ENCODE measurements at places on chromosomes 7 and 10.

DNA sequence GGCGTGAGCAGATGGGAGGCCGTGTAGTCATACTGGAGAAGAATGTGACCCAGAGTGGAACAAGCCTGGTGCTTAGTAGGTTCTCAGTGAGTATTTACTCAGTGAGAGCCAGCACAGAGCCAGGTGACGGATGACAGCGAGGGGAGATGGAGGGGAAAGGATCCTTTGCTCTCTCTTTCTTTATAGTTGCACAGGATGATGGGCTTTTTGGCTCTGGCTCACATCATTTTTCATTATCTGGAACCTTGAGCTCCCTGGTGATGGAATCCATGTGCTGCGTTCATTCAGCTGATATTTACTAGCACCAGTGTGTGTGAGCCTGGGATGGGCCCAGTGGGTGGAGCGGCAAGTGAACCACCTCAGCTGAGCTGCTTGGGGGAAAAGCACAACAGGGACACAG lies 17.2 kb downstream of the BTBD16 start:
- DNase-seq = no peak

DNA sequence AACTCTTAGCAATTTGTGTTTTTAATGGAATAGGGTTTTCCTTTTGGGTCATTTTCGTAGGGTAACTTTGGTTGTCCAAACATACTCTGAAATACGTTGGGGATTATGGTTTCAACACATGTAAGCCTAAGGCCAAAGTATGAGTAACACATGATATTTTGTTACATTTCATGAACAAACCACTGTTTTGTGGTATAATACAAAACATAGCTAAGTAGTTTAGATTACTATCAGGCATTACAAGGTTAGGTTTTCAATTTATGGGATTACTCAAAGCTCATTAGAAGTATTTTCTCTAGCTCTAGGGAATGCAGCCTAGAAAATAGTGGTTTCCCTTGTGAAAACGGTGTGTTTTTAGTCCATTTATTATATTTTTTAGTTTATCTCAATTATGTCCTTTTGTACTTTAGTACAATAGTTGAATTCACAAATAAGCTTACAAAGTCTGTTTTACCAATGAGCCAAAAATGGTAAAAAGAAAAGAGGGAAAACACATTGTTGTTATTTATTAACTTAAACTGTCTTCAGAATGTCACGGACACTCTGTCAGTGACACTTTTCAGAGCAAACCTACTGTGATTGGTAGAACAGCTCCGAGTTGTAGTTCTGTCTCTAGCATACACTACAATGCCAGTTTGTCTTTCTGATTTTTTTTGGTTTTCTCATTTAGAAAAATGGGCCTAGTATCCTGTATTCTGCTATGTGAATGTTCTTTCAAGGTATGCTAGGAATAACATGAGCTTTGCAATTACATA lies 473.7 kb downstream of the SUGCT start:
- DNase-seq = no peak

- DNase-seq = peak; percentile 30
Measured at GRCh38 chr7:3065724-3066143, 22.1 kb upstream of the CARD11 start.

GRCh38 chr10:129491123-129491734 lies 24.2 kb downstream of the MGMT start:
- DNase-seq = no peak

DNA sequence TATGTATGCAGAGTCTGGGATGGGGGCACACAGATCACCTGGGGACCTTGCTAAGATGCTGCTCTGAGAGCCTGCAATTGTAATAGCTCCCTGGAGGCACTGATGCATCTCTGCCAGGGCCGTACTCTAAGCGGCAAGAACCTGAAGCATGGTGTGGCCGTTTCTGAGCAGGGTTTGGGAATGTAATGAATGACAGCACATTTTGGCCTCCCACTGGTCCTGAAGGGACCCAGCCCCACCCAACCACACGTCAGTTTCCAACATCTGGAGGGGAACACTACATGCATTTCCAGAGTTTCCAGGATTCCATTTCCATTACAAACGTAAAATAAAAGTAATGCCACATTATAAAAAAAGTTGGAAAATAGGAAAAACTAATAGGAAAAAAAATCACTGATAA lies 14.0 kb downstream of the ZCCHC24 start:
- no peak for DNase-seq

GRCh38 chr10:73889014-73889413 lies 14.7 kb upstream of the CAMK2G start:
- no peak for DNase-seq

DNA sequence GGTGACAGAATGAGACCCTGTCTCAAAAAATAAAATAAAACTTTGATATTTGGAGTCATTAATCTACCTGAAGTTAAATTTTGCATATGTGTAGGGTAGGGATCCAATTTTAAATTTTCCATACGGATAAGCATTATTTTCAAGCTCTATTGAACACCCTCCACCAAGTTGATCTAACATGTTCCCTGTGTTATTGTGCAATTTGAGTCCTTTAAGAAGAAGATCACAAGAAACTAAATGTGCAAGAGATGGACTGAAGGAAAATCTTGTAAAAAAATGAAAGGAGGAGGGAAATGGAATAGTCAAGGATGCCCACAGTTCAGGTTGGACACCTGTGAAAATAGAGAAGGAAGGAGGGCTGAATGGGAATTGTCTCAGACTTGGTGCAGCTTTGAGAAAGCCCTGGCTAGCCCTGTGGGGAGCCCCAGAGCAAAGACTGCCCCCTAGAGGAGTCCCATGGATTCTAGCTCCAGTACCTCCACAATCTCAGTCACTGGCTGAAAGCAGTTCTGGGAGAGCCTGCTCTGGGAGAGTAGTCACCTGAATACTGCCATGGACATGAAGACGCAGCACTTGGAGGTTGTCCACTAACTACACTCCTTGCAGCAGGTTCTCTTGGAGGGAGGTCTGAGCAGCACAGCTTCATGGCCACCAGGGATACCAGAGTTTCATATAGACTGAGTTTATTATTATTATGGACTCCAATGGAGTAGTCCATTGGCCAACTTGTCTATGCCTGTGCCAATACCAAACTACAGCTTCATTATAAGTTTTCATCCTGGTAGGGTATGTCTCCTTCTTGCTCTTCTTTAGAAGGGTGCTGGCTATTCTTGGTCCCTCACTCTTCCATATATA lies 5.7 kb upstream of the TIAL1 start:
- DNase-seq = peak; percentile 9

DNA sequence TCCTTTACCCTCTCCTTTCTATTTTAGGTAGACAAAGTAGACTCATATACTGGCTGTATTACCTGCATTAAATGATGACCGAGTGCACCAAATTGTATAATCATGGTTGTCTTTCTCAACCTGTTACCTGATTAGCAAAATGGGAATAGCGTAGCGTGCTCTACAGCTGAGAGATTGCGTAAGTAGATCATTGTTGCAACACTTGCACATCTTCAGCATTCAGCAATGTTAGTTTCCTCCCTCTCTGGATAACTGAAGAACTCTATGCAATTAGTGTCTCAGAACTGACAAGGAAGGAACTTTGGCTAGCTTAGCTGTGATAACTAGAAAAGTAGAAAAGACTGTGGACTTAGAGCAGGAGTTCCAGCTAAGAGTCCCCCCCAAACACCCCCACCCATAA lies 787.4 kb downstream of the PHTF2 start:
- DNase-seq = no peak

DNA sequence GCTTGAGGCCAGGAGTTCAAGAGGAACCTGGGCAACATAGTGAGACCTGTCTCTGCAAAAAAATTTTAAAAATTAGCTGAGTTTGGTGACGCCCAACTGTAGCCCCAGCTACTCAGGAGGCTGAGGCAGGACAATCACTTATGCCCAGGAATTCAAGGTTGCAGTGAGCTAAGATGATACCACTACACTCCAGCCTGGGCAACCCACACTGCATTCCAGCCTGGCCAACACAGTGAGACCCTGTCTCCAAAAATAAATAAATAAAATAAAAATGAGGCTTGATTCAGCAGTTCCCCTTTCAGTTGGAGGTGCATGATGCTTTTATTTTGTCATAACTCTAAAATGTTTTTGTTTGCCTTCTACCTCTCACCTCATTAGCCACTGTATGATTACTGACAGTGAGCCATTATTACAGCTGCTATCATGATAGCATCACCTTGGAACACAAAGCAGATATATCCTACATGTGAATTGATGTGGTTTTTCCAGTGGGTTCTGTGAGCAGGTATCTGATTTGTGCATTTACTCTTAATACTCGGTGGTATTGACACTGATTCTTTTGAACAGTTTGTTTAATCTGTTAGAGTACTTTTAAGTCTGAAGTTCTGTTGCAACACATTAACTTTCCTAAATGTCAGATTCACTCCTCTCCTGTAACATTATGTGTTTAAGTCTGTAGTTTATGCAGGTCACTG lies 49.1 kb downstream of the ARID5B start:
- no peak for DNase-seq

DNA sequence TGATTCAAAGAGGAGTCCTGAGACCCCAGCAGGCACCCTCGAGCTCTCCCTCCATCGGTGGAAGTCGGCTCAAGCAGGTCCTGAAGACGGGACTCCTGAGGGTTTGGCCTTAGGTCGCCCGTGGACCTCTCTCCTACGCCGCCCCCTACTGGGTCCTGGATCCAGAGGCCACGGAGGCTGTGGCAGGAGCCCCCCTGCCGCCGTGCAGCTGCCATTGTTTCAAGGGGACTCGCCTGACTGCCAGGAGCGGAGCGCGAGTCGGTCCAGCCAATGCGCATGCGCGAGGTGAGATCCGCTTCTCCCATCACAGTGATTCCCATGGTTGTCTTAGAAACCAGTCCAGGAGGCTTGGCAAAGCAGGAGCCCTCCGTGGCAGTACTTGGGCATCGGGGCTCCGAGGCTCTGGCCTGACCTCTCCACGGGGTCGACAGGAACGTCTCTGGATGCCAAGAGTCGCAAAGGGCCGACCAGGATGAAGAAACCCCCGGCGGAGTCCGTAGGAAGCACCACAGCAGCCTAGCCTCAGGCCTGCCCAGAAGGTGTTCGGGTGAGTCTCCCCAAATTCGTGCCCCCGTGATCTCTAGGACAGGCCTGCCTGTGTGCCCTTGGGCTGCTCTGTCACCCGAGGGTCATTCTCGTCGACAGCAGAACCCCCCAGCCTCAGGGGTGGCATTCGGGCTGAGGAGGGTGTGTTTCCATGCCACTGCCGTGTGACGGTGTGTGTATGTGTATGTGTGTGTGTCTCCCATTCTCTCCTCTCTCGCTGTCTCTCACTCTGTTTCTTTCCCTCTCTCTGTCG lies 322.3 kb downstream of the ZNF716 start:
- no peak for DNase-seq

DNA sequence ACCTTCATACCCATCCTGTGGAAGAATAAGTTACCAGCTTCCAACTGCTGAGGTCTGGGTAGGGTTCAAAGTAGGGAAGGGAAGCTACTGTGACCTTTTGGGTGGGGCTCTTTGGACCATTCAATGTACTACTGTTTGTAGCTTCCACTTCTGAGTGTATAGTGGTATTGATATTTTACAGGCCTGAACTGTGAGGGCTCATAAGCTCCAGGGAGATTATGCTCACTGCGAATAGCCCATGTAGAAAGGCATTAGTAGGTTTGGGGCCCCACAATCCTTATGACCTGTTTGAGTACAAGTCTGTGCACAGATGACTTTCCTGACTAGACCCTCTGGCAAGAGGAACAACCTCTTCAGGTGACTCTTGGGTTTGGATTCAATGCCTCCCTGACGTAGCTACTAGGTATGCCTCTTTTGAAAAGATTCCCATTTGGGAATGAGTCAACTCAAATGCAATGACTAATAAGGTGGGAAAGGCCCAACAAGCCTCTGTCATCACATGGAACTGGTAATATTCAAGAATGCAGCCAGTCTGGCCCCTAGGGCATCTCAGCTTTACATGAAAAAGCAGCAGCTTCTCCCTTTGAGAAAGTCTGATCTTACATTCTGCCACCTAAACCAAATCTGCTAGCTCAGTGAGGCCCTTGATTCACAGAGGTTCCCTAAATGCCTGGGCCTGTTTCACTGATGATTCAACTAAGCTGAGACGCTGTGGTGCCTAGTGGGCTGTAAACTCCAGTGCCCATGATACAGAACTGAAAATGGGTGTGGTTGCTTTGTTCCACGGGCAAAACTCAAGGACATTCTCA lies 79.8 kb downstream of the ABI1 start:
- no peak for DNase-seq

DNA sequence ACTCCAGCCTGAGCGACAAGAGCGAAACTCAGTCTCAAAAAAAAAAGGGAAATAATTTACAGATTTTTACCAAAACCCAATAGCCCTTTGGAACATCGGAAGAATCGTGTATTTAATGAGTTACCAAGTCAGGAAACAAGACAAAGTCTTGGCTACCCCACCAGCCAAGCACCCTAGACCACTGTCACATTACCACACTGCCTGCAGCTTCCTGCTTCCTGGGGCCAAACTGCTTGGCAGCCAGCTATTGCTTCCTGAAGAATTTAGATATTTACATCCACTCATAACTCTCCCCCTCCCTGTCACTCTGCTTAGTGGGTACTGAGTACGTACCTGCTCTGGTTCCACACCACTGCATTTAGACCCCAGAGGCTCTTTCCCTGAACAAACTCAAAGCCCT lies 14.1 kb upstream of the TNPO3 start:
- DNase-seq = no peak

- DNase-seq = no peak
Measured at GRCh38 chr7:47534322-47535034, 47.4 kb downstream of the TNS3 start.

- DNase-seq = no peak
Measured at GRCh38 chr7:34762764-34763163, 104.7 kb downstream of the NPSR1 start.

DNA sequence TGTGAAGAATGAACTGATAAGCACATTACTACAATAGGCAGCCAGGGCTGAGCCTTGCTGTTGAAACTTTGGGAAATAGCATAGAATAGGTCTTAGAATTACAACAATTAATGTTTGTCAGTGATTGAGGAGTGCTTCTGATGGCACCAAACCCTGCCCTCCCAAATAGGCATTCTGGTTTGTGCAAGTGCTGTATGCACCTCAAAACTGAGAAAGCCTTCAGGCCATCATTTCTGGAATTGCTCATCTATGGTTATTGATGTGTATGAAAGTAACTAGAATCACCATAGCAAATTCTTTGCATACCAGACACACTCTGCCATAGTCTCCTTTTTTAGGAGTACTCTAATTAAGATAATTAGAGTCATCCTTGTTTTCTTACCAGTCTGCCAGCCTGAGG lies 585.0 kb upstream of the MBL2 start:
- no peak for DNase-seq

DNA sequence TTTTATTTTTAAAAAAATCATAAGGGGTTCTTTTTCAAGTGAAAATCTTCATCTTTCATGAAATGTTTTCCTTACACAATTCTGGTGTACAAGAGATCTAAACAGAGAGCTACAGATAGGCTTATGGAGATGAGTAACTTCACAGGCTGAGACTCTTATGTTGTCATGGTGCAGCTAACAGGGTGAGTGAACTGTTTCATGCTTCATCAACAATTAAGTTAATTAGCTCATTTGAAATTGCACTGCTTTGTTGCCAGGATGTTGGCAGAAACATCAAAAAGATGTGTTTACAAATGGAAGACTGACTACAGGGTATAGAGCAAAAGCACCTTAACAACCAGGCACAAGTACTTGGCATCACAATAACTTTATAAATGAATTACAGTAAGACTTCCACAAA lies 230.8 kb downstream of the FOXP2 start:
- no peak for DNase-seq

GRCh38 chr7:134457210-134457609 lies 1.7 kb downstream of the AKR1B1 start:
- DNase-seq = no peak
